ENCODE measurements at places on chromosomes 5 and 9. TPM values are rescaled to one million over a fixed set of nuclear protein-coding genes. Genes with fewer than 3 reads are reported as not detected.

RNF183 gene
- total RNA-seq = not detected

AFAP1L1 gene
- total RNA-seq = 13.1 TPM

HRH2 gene
- total RNA-seq = 0.51 TPM

PDE6A gene
- total RNA-seq = 0.42 TPM

DOCK8 gene
- 0.27 TPM for total RNA-seq

FAM163B gene
- total RNA-seq = not detected

PHF24 gene
- 0.39 TPM for total RNA-seq

SLC28A3 gene
- 0.03 TPM for total RNA-seq

GABRA6 gene
- not detected for total RNA-seq

PDE8B gene
- 1.4 TPM for total RNA-seq

PCDHGA3 gene
- total RNA-seq = not detected

SHOC1 gene
- not detected for total RNA-seq

GFRA3 gene
- not detected for total RNA-seq

SOHLH1 gene
- not detected for total RNA-seq

HACD4 gene
- total RNA-seq = 1.1 TPM

ZSWIM6 gene
- total RNA-seq = 5.2 TPM

NME5 gene
- not detected for total RNA-seq

HMMR gene
- 27.6 TPM for total RNA-seq

GMCL2 gene
- not detected for total RNA-seq

FGF1 gene
- total RNA-seq = 0.25 TPM

TRAF1 gene
- 2.5 TPM for total RNA-seq

CDK7 gene
- total RNA-seq = 60.9 TPM

FOXI1 gene
- not detected for total RNA-seq

SEMA5A gene
- total RNA-seq = not detected

ARHGEF37 gene
- total RNA-seq = 1.9 TPM

MAST4 gene
- 2.0 TPM for total RNA-seq

GLRA1 gene
- total RNA-seq = not detected

NOXA1 gene
- 1.5 TPM for total RNA-seq

ELAVL2 gene
- not detected for total RNA-seq

RASEF gene
- 8.1 TPM for total RNA-seq

CRHBP gene
- not detected for total RNA-seq

ST8SIA4 gene
- 0.20 TPM for total RNA-seq

NR6A1 gene
- 1.9 TPM for total RNA-seq

IFNK gene
- not detected for total RNA-seq

MARVELD2 gene
- total RNA-seq = 2.4 TPM

SLC23A1 gene
- 1.3 TPM for total RNA-seq

SLC4A9 gene
- not detected for total RNA-seq

TMEM215 gene
- not detected for total RNA-seq

HRCT1 gene
- total RNA-seq = 0.40 TPM

ZNF189 gene
- 7.0 TPM for total RNA-seq

PDE4D gene
- 58.8 TPM for total RNA-seq

CDKN2A gene
- not detected for total RNA-seq

PSD2 gene
- not detected for total RNA-seq

CNOT6 gene
- 15.1 TPM for total RNA-seq

CFAP90 gene
- total RNA-seq = 0.30 TPM

OLFML2A gene
- 28.2 TPM for total RNA-seq

OMD gene
- total RNA-seq = not detected

CDC20B gene
- total RNA-seq = 0.09 TPM

EDIL3 gene
- total RNA-seq = 0.16 TPM

CMBL gene
- total RNA-seq = 21.9 TPM

IL7R gene
- total RNA-seq = 0.46 TPM

ARHGEF28 gene
- total RNA-seq = 11.5 TPM

IL3 gene
- not detected for total RNA-seq

POU5F2 gene
- not detected for total RNA-seq

FRMD3 gene
- 4.2 TPM for total RNA-seq

MYO10 gene
- 36.8 TPM for total RNA-seq

Data from A549 treated with Mapracorat at 1 μM for 4 hours (cell line).